ENCODE measurements at places on chromosomes 7 and 10.

- no peak for DNase-seq
These were observed 649 bp downstream of the SCD start for GRCh38 chr10:100347568-100348195.

DNA sequence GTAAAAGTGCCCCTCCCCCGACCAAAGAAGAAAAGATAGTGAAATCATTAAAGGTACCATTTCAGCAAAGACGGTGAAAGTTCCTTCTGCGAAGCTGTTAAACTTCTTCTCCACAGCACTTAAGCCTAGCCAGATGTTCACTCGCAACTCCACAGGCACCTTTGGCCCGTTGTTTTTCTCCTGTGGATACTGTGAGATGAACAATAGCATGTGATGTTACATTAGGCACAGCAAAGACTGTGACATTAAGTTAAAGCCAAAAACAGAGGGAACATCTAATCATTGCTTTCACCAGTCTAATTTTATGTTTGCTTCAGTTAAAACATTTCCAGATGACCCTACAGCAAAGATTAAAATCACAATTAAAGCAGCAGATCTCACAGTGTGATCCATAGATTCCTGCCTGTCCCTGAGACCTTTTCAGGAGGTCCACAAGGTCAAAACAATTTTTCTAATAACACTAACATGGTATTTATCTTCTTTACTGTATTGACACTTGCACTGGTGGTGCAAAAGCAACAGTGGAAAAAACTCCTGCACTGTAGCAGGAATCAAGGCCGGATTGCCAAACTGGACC is 112.5 kb downstream of the MYOF start:
- DNase-seq, result no peak

DNA sequence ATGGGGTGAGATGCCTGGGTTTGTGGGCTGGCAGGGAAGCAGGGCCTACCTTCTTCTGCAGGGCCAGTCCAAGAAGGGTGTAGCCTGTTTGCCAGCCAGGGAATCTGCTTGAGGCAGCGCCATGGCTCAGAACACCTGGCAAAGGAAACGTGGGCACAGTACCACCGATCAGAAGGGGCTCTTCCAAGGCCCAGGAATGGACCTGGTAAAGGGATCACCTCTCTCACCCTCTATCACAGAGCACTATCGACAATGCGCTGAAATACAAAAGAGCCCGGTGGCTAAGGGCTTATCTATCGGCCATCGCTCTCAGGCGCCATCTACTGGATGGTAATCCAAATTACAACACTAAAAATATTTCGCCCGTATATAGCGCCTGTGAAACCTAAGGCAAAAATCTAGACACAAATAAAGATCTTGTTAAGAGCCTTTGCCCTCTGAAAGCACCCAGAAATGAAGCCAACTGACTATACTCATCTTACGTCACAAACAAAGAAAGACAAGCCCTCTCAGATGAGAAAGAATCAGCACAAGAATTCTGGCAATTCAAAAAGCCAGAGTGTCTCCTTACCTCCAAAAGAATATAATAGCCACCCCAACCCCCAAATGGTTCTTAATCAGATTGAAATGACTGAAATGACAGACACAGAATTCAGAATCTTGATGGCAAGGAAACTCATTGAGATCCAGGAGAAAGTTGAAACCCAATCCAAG is 217.8 kb upstream of the HPS1 start:
- peak; percentile 45 for DNase-seq

- DNase-seq, result no peak
These were observed 53.5 kb upstream of the TNS3 start for GRCh38 chr7:47635091-47636080.

DNA sequence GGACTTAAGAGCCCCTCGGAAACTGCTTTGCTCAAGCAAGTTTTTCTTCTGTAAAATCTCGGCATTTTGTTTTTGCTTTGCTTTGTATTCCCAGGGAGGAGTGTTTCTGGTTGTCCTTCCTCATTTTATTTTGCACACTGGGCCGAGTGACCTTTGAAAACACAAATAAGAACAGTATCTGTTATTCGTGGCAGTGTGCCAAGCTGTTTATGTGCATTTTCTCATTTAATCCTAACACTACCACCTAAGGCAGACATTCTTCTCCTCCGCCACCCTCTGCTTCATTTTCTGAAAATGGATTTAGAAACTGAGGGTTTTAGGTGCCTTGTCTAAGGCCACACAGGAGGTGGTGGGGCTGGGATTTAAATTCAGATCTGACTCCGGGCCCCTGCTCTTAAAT is 218.5 kb downstream of the TCF7L2 start:
- no peak for DNase-seq

- DNase-seq, result no peak
These were observed 36.4 kb upstream of the ELN start for GRCh38 chr7:73991522-73992100.

- no peak for DNase-seq
These were observed 190.8 kb downstream of the GATA3 start for GRCh38 chr10:8245131-8245813.

GRCh38 chr7:91945476-91945875 is 4.8 kb downstream of the AKAP9 start:
- no peak for DNase-seq

DNA sequence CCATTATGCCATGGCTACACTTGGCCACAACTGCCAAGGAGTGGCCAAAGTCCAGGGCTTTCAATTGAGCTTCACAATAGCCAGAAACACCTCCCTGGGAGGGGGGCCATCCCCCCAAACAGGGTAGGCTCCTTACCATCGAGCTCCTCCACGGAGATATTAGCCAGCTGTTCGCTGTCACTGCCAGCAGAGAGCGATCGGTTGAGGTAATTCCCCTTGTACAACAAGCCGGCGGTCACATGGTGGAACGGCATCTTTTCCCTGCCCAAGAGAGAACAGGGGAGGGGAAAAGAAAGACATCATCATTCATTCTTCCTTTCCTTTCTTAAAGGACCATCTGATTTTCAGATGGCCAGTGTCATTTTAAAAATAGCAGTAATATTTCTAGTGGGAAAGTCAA is 133.6 kb downstream of the CALN1 start:
- no peak for DNase-seq

GRCh38 chr7:53001221-53001620 is 34.2 kb upstream of the POM121L12 start:
- DNase-seq, result no peak

- DNase-seq, result no peak
These were observed 156.7 kb downstream of the MAGI2 start for GRCh38 chr7:79296553-79297320.

DNA sequence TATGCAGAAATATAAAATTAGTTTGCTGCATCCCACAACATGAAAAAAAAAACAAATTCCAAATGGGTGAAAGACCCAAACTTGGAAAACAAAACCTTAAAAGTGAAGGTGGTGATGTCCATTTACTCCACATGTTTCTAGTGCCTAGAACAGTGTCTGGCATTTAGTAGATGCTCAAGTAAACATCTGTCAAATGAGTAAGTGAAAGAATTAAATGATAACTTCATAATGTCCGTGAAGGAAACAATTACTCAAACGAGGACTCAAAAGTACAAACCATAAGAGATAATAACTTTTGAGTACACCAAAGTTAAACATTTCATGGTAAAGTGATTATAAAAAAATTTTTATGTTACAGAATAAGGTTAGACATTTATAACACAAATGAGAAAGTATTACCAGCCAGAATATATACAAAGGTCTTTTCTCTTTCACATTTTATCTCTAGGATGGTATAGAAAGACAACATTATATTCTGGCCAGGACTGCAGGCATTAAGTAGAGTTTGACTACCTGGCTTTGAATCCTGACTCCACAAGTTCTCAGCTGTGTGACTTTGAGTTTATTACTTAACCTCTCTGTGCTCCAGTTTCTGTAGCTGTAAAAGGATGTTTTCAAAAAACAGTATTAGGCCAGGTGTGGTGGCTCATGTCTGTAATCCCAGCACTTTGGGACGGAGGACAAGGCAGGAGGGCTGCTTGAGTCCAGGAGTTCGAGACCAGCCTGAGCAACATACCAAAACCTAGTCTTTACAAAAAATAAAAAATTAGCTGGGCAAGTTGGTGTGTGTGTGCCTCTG is 20.7 kb downstream of the NMT2 start:
- DNase-seq, result no peak

DNA sequence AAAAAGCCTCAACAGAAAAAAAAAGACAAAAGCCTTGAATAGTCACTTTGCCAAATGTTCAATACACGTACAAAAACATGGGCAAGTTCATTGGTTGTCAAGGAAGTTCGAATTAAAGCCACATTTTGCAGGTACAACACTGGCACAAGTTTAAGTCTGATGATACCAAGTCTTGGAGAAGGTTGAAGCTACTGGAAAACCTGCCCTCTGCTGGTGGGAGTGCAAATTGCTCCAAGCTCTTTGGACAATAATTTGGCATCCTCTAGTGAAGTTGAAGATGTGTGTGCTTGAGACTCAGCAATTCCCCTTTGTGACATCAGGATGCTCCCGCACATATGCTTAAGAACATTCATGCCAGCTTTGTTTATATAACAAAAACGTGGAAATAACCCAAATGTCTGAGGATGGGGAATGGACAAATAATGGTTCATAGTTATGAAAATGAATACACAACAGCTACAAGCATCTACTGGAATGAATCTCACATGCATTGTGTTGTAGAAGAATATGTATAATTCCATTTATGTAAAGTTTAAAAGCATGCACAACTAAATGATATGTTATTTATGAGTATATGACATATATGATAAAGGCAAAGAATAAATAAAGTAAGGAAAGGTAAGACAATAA is 120.0 kb upstream of the PLPP4 start:
- DNase-seq, result peak; percentile 61

DNA sequence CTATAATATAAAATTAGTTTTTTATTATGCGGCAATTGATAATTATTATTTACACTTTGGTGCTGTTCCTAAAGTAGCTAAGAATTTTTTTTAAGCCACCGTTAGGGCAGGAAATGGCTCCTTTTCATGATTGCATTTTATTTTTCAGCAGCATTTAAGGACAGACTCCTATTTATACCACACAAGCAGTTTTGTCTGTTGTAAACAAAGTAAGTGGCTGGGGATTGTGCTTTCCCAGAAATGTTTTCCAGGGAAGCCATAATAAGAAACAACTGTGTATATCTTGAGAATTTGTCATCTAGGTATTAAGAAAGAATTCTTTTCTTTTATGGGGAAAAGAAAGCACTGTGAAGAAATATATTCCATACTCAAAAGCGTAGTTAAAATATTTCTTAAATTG is 232.0 kb downstream of the VTI1A start:
- DNase-seq, result no peak

- DNase-seq, result no peak
These were observed 3.2 kb upstream of the CROT start for GRCh38 chr7:87342231-87342630.

DNA sequence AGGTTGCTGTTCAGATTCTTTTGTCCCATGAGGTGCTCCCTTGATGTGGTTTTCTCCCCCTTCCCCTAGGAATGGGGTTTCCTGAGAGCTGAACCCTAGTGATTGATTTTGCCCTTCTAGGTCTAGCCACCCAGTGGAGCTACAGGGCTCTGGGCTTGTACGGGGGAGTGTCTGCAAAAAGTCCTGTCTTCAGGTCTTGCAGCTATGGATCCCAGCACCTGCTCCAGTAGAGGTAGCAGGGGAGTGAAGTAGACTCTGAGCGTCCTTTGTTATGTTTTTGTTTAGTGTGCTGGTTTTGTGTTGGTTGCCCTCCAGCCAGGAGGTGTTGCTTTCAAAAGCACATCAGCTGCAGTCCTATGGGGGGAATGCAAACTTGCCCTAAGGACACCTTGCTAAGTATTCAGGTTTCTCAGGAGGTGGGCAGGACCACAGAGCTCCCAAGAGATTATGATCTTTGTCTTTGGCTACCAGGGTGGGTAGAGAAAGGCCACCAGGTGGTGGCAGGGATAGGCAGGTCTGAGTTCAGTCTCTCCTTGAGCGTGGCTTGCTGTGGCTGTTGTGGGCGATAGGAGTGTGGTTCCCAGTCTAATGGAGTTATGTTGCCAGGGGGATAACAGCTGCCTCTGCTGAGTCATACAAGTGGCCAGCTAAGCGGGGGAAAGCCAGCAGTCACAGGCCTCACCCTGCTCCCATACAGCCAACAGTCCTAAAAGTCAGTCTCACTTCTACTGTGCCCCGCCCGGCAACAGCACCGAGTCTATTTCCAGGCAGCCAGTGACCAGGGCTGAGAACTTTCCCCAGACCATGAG is 92.4 kb upstream of the JCAD start:
- no peak for DNase-seq

DNA sequence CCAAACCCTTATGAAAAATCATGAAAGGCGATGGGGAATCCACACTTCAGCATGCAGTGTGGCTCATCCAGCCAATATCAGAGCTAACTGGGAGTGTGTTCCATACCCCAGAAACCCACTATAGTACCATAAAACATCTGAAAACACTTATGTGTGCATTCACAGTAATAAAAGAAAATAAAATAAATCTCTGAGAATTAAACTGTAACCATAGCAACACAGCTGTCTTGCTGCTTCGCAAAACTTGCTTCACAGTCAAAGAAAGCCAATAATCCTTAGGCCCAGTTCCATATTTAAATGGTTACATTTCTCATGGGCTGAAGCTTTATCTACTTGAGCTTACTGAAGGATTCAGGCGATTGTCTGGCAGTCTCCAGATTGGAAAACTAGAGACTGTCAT is 19.9 kb upstream of the POLR1F start:
- no peak for DNase-seq

- no peak for DNase-seq
These were observed 29.8 kb downstream of the NDUFB2 start for GRCh38 chr7:140726281-140726680.

GRCh38 chr7:124351950-124352349 is 319.1 kb upstream of the TMEM229A start:
- DNase-seq, result no peak

DNA sequence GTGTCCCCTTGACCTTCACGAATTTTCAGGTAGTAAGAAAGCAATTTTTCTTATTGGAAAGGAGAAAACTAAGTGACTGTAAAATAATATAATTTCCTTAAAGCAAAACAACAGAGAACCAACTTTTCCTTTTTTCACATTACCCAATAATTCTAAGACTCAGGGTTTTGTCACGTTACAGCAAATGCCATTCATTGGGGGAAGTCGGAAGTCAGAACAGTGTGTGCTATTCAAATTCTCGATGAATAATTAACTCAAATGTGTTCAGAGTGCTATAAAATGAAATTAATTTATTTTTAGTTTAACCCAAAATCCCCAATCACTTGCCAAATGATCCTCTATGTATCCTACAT is 40.0 kb downstream of the DIP2C start:
- DNase-seq, result no peak

GRCh38 chr10:1395481-1396296 is 339.5 kb downstream of the WDR37 start:
- DNase-seq, result no peak
